Neural cell (in vitro differentiated cells): ENCODE measurements at places on chromosomes 1 and 21. TPM values are rescaled to one million over a fixed set of nuclear protein-coding genes. Genes with fewer than 3 reads are reported as not detected.

SLC1A7 gene
- not detected in 2 replicates for polyA plus RNA-seq

MYCBP gene
- polyA plus RNA-seq: 2.2 and 3.0 TPM in 2 replicates

PLEKHG5 gene
- polyA plus RNA-seq: 24.0 and 28.8 TPM in 2 replicates

GRHL3 gene
- polyA plus RNA-seq: not detected in 2 replicates

RGS1 gene
- polyA plus RNA-seq: not detected in 2 replicates

ATAD3B gene
- polyA plus RNA-seq: 51.3 and 57.2 TPM in 2 replicates

OR6Y1 gene
- not detected in 2 replicates for polyA plus RNA-seq

KNCN gene
- polyA plus RNA-seq: not detected in 2 replicates

AGT gene
- polyA plus RNA-seq: not detected in 2 replicates

CR1L gene
- not detected in 2 replicates for polyA plus RNA-seq

ZNF644 gene
- 59.9 and 71.7 TPM in 2 replicates for polyA plus RNA-seq

TDRD5 gene
- polyA plus RNA-seq: not detected in 2 replicates

ATP1B1 gene
- 98.8 and 114 TPM in 2 replicates for polyA plus RNA-seq

FMO2 gene
- not detected in 2 replicates for polyA plus RNA-seq

HTR6 gene
- not detected in 2 replicates for polyA plus RNA-seq

NR1I3 gene
- not detected in 2 replicates for polyA plus RNA-seq

CAMK1G gene
- polyA plus RNA-seq: 3.0 and 6.1 TPM in 2 replicates

SH2D2A gene
- not detected in 2 replicates for polyA plus RNA-seq

GBP4 gene
- not detected in 2 replicates for polyA plus RNA-seq

CACNA1E gene
- polyA plus RNA-seq: 29.5 and 33.1 TPM in 2 replicates

WNT9A gene
- polyA plus RNA-seq: 0.57 and 1.4 TPM in 2 replicates

NUF2 gene
- 2.2 and 2.8 TPM in 2 replicates for polyA plus RNA-seq

CRB1 gene
- polyA plus RNA-seq: 2.3 and 4.8 TPM in 2 replicates

CFAP107 gene
- polyA plus RNA-seq: not detected in 2 replicates
